ENCODE measurements at places on chromosomes 5 and 9.
A peak's percentile ranks its signal among the peaks of the same experiment; 100 is the strongest.

GRCh38 chr5:139049780-139050179, 148.4 kb downstream of the SIL1 start:
- DNase-seq = no peak

GRCh38 chr9:22354699-22355384, 91.8 kb upstream of the DMRTA1 start:
- no peak for DNase-seq

- no peak for DNase-seq
These were observed 440.6 kb downstream of the CETN3 start for GRCh38 chr5:89968958-89969381.

GRCh38 chr9:22211588-22212360, 202.7 kb upstream of the CDKN2B start:
- peak; percentile 99 for DNase-seq

DNA sequence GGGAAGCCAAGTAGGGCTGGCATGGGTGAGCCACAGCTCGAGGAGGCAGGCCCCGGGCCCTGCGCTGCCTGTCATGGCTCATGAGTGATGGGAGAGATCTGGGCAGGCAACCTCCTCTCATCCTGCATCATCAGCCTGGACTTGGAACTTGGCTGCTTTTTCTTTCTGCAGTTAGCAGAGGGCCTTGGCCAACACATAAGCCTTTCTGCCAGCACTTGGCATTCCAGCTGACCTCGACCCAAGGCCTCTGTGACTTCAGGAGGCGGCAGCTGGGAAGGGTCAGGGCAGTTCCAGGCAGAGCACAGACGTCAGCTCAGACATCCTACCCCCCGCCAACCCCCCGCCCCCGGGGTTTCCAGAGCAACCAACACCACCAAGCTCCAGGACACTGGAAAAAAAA, 7.6 kb downstream of the S1PR3 start:
- no peak for DNase-seq

DNA sequence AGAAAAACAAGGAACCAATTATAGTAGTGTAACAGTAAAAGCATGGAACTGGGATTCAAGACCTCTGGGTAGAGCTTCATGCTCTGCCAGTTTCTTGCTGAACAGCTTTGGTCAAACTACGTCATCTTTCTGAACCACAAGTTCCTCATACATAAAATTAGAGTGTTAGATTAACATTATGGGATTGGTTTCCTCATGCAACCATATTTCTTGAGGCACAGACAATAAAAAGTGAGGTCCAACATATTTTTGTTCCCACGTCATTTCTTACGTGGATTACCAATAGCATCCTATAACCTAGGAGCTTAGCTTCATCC, 354.8 kb downstream of the TMEM232 start:
- DNase-seq = no peak

DNA sequence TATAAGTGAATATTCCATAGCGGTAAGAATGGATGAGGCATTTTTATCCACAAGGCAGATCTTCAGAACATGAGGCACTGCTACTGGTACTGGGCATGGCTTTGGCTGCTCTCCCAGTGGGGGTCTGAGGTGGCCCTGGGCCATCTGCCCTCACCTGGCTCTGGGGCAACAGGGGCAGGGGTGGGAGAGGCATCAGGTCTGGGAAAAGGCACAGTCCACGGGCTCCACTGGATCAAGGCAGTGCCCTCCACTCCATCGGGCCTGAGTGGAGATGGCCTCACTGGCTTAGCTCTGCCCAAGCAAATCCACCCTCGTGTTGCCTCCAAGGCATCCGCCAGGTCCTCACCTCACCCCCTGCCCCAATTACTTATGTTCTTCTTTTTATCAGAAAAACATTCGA, 10.9 kb upstream of the NKD2 start:
- DNase-seq = no peak

DNA sequence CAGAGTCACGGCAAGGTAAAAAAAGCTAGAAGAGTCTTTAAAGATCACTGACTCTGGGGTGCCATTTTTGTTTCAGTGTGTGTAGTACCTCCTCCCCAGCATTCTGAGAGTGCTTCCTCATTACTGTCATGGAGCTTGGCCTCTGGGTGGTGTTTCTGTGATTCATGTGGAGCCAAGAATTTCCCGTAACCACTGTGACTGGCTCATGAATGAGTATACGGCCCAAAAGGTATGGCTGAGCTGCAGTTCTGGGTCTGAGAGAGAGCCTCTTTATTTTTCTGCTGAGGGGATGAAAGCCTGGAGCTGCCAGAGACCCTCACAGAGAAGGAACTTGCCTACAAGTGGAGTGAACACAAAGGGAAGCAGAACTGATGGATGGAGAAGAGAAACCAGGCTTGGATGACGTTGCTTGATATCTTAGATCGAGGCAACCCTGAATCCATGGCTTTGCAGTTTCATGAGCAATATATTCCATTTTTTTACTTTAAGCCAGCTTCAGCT, 85.6 kb downstream of the PTTG1 start:
- no peak for DNase-seq

DNA sequence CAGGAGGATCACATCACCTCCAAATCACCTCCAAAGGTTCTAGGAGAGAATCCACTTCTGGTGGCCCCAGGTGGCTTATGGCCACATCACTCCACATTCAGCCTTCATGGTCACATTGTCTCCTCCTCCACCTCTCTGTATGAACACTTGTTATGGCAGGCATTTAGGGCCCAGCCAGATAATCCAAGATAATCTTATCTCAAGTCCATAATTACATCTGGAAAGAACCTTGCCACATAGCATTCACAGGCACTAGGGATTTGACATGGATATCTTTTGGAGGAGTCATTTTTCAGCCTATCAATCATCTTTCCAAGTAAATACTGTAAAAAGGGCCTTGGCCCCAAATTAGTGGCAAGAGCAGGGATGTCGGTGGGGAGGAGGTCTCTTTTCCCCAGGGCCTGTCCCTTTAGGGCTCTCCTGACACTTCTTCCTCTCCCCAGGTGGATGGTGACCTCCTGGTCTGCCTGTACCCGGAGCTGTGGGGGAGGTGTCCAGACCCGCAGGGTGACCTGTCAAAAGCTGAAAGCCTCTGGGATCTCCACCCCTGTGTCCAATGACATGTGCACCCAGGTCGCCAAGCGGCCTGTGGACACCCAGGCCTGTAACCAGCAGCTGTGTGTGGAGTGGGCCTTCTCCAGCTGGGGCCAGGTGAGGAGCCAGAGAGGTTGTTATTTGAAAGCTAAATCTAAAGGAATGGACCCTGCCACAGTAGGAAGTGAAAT, 140.9 kb downstream of the SAXO1 start:
- DNase-seq = no peak

- DNase-seq = no peak
These were observed 168.8 kb downstream of the GAPVD1 start for GRCh38 chr9:125430161-125431011.

- DNase-seq = no peak
These were observed 277.6 kb upstream of the TNC start for GRCh38 chr9:115395511-115396021.

DNA sequence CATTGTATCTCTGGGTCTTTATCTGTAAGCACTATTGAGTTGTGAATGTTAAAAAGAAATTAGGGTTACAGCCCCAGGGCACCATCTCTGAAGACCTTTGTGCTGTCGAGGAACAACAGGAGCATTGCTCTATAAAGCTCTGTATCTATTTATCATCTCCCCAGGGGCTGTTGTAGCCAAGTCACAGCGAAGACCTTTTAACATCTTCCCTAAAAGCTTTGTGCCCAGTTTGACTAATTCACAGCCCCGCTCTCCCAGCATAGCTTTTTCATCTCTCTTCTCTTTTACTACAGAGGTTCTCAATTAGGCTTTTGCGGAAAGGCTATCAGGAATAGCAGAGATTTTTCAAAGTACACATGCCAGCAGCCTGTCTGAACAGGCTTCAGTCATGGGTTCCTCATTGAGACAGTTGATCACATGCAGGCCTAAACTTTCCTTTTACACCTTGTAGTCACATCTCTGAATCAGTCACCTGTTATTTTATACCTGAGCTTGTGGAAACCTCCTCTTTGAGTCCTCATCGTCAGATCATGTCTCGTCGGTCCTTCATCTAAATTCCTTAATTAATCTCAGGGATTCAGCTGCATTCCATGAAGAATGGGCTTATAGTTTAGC, 140.5 kb downstream of the NPR3 start:
- DNase-seq = no peak

DNA sequence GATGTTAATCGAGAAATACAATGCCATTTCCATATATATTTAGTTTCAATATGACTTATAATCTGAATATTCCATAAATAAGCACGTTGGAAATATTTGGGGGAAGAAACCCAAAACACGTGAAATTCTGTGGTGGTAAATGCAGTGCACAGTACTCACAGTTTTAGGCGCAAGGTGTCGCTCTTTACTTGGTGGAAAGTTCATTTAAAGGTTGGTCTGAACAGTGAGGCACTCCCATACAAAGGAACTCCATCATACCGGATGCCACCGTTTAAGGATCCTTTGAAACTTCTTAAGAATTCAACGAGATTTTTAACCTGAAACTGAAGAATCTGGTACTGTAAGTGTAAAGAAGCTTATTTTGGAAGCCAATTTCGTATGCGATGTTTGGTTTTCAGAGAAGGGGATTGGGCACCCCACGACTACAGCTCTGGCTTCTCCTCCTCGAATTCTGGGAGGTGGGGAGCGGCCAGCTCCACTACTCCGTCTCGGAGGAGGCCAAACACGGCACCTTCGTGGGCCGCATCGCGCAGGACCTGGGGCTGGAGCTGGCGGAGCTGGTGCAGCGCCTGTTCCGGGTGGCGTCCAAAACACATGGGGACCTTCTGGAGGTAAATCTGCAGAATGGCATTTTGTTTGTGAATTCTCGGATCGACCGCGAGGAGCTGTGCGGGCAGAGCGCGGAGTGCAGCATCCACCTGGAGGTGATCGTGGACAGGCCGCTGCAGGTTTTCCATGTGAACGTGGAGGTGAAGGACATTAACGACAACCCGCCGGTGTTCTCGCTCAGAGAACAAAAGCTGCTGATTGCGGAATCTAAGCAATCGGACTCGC, at the start of gene PCDHA11:
PCDHA11 (plus strand) TSS at position 237 of the 834 bp plus-strand sequence; CDS start at position 384, 147 bp downstream.
- no peak for DNase-seq

- no peak for DNase-seq
These were observed 6.9 kb downstream of the CAMK4 start for GRCh38 chr5:111231119-111231518.

DNA sequence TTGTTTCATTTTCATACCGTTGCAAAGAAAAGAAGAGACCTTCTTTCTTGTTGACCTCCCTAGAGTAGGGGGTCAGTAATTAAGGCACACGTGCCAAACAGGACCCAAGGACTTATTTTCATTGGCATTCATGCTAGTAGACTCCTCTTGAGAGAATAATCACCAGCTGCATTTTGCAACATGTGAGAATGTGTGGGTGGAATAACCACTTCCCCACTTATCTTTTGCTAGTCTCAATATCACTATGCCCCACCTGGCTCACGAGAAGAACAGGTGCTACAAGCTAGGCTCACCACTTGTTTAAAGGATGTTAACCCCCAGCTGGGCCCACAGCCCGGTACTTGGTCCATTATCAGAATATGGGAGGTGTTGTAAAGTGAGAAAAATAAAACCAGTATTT, 460.7 kb upstream of the MEF2C start:
- DNase-seq = no peak

DNA sequence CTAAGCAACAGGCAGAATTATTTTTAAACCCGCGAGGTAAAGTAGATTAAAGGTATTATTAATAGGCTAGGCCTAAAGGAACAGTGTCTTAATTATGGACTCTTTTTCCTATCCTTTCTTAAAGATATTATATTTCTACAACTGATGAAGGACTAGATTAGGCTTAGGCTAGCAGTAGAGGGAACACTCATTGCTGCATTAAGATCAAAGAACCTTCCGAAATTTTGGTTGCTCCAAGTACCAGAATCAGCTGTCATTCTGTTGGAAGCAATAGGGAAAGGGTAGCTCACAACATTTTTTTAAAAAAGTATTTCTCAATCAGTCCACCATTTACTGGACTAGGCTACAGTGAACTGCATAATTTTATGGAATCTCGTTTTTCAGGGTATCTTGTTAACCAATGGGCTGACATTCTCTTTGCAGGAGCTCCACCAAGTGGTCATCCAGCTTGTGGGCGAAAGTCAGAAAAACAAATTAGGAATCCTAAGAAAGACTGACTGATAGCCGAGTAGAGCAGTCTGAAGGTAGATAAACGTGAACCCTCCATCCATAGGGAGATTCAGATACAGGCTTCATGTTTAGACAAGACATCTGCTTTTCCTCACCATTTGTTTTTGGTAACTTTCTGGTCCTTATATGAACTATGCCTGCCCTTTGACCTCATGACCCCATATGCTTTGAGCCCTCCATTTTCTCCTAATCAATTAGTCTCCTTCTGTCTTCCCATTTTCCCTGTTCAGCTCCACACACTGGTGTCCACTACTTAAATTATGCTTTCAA, 103.6 kb upstream of the CHD1 start:
- peak; percentile 67 for DNase-seq

DNA sequence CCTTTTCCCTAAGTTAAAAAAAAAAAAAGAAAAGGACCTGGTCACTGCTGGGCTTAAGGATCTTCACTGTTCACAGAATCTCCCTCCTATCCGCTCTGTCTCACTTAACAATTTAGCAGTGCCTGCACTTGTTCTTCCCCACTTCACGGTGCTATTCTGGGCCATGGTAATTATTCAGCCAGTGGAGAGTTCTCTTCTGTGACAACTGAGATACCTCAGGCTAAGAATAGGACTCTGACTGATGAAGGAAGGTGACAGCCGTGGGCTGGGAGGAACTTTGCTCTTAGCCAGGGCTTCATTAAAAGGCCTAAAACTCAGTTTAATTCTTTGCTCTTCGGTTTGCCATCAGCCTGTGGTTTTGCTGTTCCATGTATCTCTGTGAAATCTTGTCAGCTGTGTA, 51.9 kb upstream of the ENTREP1 start:
- DNase-seq = no peak

DNA sequence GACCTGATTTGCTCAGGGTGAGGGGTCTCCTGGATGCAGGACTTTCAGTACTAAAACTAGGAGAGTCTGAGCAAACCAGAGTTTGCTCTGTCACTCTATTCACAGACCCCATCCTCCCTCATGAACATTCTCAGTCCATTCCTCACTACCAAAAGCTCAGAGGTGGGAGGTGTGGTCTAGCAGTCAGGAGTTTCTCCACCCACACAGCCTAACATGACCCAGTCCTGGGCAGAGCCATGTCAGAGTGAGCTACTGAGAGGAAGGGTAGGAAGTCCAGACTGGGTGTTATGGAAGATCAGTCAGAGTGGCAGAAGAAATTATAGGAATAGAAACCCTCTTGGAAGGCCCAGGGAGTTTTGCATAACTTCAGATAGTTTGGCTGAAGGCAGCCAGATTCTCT, 113.3 kb upstream of the GRAMD2B start:
- no peak for DNase-seq

GRCh38 chr5:150458802-150459557, 9.4 kb upstream of the RPS14 start:
- DNase-seq = peak; percentile 51

GRCh38 chr9:116005205-116005604, 148.4 kb upstream of the PAPPA start:
- DNase-seq = no peak

All from kidney capillary endothelial cell (primary cell).